CD4-positive, alpha-beta T cell treated with Interleukin-10 for 1 hour (primary cell): ENCODE measurements at places on chromosomes 11 and 22.

- no peak for DNase-seq
Observed at GRCh38 chr11:118636569-118637290, 29.3 kb downstream of the PHLDB1 start.

DNA sequence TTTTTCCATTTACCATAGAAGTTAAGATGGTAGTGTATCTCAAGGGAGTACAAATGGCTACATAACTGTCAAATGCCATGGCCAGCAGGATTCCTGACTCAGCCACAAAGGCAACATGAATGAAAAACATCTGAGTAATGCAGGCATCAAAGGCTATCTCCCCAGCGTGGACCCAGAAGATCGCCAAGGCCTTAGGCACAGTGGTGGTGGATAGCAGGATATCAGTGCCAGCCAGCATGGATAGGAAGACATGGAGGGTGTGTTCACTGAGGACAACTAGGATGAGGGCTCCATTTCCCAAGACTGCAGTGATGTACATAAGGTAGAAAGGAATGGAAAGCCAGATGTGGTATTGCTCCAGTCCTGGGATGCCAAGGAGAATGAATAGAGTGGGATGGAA lies 18.0 kb downstream of the OR52B2 start:
- DNase-seq, result no peak

DNA sequence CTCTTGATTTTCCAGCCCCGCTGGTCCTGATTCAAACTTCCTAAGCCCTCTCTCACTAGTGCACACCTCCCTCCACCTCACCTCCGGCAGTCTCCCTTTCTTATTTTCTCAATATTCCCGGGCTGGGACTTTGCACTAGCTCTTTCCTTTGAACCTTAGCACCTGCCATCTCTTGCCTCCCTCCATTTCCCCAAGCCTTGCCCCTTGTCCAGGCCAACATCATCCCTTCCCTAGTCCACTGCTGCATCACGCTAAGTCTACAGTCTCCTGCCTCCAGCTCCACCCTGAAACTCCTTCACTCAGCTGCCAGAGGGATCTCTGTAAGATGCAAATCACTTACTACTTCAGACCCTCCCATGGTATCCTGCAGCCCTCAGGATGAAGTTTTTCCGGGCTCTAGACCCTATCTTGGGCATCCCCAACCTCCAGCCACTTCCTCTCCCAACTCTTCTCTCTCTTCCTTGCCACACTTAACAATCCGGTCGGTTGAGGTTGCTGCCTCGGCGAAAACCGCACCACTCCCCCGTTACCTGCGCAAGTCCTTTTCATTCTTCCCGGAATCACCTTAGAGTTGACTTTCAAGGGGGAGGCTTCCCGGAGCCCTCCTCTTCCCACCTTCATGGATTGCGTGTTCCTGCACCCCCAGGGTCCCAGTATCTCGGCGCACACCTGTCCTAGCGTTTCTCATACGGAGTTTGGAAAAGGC lies 42.7 kb downstream of the NECTIN1 start:
- DNase-seq, result no peak

GRCh38 chr11:112004389-112004788 lies 20.8 kb upstream of the DLAT start:
- peak; percentile 19 for DNase-seq

GRCh38 chr11:34154059-34154875 lies 48.8 kb downstream of the NAT10 start:
- peak; percentile 7 for DNase-seq
